ENCODE measurements at places on chromosomes 12 and 14.

DNA sequence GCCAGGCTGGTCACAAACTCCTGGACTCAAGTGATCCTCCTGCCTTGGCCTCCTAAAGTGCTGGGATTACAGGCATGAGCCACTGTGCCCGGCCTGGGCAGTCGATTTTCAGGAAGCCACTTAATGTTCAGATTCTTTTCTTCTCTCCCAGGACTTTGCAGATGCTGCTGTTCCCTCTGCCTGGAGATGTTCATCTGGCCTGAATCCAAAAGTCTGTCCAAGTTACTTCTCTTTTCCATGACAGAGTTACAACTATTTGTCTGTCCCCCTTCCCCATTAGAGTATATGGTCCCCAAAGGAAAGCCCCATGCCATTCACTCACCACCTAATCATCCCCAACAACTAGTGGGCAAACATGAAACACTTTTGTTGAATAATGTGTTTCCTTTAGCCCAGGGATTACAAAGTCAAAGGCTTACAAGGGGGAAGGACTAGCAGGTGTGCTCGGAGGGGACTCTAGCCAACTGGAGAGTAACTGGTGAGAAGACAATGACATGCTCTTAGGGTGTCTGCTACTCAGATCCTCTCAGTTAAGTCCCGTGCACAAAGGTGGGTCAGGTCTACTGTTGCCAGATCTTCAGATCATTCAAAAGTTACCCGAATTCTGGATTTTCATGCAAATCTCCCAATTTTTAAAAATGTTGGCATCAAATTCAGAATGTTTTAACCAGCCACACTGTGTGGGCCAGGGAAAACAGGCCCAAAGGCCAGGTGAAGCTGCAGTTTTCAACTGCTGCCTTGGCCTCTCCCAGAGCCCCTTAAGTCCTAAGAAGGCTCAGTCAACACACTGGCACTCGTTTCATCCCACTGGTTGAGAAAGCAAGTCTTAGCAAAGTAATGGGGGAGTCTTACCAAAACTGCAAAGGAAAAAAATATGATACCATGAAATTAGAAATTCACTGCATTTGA lies 29.6 kb downstream of the NUDT4 start:
- no peak for DNase-seq

DNA sequence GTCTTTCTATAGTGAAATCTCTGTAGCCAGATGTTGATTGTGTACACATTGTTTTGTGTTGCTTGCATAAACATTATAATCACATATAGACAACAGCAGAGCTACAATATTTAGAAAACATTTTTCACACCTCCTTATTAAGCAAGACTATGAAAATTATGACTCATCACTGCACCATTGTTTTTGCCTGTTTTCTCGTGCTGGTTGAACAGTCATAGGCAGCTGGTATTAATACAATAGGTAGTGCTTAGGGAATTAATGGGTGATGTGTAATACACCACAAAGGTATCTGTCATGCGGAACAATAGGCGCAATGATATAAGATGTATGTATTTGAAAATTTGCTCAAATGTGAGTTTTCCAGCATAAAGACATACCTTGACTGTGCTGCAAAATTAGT lies 449.3 kb downstream of the FOXG1 start:
- no peak for DNase-seq

GRCh38 chr12:13347241-13348043 lies 150.9 kb downstream of the EMP1 start:
- no peak for DNase-seq

DNA sequence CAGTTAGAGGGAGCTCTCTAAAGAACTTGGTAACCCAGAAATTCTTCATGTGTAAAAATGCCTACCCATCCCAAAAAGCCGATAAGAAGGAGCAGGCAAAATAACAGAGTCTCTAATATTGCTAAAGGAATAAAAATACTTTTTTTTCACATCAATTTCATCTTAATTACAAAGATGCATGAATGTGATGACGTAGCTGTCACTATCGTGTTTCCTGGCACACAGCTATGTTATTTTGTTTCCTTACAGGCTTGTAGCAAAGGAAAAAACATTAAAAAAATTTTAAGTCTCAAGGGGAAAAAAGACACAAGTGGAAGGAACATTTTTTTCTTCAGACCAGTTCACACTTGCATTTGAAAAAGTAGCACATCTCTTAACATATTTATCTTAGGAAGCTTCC lies 10.3 kb upstream of the LGALS3 start:
- no peak for DNase-seq

DNA sequence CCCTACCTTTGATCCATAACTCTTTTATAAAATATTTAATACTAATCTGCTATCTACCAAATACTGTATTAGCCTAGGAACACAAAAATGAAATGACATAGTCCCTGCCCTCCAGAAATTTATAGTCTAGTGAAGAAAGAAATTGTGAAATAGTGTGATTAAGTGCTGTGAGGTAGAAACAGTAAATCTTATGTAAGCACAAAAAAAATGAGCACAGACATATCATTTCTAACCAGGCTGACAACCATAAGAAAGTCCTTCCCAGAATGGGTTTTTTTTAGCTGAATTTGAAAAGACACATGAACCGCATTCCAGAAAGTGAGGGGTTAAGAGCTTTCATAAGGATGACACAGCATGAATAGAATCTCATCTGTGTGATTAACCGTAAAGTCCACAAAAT lies 145.9 kb downstream of the SOX5 start:
- no peak for DNase-seq

DNA sequence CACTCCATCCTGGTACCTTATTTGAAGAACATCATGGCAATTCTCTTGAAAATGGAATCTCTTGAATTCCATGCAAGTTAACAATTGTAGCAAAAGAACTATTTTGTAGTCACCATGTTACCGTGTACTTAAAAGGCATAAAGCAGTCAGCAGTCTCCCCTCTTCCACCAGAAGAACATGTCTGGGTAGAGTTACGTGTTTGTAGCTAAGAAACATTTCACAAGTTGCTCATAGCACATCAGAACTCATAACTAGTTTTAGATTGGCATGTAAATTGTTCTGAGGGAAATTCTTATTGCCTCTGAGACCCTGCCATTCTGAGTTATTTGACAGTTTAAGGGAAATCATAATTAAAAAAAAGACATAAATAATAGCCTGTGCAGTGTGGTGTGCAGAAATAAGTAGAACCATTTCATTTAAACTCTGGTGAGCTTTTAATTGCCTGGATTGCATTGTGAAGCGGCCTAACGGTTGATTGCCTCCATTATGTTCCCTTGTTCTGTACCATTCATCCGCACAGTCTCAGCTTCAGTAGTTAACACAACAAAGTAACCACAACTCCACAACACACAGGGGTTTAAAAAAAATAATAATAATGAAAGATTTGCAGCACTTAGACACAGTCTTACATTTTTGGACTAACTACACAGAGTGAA lies 2.6 kb downstream of the LMO3 start:
- no peak for DNase-seq
